ENCODE measurements at places on chromosomes 5 and 9.

- DNase-seq = no peak
Measured at GRCh38 chr5:122790354-122791103, 15.6 kb downstream of the SNX2 start.

GRCh38 chr9:135516132-135516860, 4.9 kb upstream of the LCN1 start:
- no peak for DNase-seq

DNA sequence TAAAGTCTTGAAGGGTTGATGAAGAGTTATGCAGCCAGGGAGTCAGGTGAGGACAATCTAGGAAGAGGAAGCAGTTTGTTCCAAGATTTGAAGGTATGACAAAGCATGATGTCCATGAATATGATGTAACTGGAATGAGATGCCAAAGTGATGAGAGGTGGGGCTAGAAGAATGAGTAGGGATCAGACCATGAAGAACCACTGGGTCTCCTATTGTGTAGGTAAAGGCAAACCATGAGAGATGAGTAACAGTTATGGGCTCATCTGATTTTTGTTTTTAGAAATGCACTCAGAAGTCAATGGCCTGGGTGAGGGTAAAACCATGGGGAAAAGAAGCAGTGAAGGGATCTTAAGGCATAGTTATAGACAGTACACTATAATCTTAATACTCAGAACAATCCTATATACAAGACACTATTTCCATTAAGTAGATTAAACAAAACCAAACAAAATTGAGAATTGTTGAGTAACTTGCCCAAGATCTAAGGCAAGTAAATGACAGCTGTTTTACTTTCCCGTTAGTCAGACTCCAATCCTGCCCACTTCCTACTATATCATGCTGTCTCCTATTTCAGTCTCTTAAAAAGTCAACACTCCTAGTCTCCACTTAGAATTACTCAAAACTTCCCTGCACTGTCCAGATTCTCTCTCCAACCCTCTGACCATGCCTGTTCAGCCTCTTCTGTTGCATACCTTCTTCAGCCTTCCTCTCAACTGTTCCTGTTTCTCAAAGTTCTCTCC, 393.8 kb upstream of the MEF2C start:
- DNase-seq = no peak

GRCh38 chr5:56160723-56161438, 72.2 kb downstream of the ANKRD55 start:
- no peak for DNase-seq

DNA sequence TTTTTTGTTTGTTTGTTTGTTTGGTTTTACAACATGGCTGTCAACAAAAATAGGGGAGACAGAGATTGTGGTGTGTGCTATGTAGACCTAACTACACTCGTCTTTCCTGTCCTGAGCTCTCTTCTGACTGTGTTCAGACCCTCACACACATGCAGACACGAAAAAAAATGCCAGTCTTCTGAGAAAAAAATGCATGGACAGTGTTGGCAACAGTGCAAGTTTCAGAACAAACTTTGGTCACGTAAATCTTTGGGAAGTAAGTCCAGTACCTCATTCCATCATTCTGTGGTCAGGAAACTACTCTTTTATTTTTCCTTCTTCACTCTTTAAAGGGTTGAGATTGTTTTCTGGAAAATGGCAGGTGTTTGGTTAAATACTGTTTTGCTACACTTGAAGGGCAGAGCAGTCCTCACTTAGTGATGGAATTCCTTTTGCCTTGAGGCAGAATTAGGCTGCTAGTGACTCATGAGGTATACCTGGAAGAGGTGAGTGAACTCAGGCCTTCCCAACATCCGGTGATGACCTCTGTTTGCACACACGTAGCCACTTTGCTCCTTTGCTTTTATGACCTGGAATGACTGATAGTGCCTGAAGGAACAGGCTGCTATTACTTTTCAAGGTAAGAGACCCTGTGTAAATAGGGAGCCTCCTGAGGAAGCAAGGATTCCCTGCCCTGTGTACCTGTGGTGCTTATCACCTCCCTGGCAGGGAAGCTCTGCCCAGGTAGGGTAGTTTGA, 81.6 kb upstream of the TNFAIP8 start:
- DNase-seq = no peak

DNA sequence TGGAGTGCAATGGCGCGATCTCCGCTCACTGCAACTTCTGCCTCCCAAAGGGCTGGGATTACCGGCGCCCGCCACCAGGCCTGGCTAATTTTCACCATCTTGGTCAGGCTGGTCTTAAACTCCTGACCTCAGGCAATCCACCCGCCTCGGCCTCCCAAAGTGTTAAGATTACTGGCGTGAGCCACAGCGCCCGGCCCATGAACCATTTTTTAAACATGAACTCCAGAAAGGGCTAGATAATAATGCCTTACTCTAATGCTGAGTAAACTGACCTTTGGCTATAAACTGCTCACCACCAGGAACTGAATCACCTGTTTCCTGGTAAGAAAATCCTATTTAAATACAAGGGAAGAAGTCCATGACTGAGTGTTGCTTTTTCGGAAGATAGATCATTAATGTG, 23.2 kb upstream of the DAB2 start:
- no peak for DNase-seq

DNA sequence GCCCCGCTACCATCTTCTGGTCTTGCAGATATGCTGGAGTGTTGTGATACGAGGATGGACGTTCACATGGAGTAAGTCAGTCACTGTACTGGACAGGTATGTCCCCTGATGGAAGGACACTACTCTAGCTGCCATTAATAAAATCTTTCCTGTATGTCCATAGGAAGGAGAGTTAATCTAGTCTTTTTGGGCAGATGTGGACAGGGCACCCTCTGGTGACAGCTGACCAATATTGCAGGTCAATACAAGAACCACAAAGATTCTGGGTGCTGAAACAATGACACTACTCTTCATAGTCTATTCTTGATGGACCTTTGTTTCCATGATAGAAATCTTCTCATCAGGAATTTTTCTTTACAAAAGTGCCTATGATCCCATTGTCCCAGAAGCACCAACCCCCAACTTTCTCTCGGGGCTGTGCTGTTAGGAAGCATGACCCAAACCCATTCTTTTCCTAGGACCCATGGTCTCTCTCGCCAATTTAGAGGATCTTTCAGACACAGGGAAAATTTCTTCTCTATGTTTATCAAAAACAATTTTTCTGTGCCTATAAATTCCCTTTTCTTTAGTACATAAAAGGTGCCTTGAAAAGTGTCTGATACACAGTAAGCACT, 376.9 kb downstream of the DTWD2 start:
- peak; percentile 70 for DNase-seq

DNA sequence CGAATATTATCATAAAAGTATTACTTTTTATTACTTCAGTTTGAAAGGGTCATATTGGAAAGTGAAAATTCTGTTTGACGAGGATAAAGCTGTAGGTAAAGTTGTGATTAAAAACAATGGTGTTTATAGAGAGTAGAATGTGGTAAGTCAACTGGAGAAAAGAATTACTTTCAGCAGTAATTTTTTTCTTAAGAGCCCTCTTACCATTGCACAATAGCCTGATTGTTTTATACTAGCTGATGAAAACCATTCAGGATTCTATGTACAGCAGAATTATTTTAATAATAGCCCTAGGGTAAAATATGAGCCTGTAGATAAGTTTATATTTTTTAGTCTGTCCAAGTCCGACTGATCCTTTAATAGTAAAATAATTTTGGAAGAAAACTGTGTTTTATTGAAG, 16.6 kb downstream of the CDC42SE2 start:
- no peak for DNase-seq

- DNase-seq = no peak
Measured at GRCh38 chr9:14179449-14179848, 134.5 kb downstream of the NFIB start.

GRCh38 chr9:108074900-108075299, 585.3 kb upstream of the KLF4 start:
- no peak for DNase-seq

DNA sequence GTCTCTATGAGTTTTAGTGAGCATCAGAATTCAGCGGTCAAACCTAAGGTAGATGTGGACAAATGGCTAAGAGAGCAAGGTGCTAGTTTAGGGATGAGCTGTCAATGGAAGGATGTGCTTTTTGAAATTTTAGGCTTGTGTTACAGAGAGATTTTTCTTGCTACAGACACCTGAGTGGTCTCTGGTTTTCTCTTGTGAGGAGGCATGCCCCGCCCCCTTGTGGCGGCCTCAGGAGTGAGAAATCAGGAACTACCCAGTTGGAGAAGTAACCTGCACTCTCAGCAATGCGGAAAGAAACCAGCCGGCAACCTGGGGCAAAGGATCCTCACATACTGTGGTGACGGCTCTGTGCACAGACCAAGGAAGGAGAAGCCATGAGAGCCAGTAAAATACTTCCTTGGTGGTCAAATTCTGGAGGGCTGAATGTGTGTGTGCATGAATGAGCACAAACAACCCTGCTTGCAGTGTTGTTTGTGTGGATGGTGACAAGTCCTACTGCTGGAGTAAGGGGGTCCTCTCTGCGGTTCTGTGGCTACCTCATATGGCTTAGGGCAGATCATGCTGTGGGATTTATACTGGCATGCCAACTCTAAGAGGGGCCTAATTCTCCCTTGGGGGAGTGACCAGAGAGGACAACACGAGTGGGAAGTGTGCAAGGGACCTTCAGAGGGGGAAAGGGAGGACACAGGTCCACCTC, 16.7 kb upstream of the HSD17B4 start:
- DNase-seq = peak; percentile 63

DNA sequence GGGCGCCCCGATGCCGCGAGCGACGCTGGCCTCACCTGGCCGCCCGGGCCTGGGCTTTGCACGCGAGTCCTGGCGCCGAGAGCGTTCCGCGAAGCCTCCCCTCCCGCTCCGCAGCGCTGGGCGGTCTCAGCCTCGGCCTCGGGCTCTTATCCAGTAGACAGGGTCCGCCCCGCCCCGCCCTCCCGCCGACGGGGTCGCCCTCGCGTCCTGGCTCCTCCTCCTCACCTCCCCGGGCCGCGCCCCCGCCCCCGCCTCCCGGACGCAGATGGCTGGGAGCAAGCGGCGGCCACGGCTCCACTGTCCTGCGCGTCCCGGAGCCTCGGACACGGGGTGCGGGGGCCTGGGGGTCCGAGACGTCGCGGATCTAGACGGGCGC, at the start of gene SLC6A3:
Gene SLC6A3 (minus strand): TSS at position 128 of the 376 bp plus-strand sequence. CDS start 2,243 bp downstream, outside the sequence.
- peak; percentile 93 for DNase-seq

DNA sequence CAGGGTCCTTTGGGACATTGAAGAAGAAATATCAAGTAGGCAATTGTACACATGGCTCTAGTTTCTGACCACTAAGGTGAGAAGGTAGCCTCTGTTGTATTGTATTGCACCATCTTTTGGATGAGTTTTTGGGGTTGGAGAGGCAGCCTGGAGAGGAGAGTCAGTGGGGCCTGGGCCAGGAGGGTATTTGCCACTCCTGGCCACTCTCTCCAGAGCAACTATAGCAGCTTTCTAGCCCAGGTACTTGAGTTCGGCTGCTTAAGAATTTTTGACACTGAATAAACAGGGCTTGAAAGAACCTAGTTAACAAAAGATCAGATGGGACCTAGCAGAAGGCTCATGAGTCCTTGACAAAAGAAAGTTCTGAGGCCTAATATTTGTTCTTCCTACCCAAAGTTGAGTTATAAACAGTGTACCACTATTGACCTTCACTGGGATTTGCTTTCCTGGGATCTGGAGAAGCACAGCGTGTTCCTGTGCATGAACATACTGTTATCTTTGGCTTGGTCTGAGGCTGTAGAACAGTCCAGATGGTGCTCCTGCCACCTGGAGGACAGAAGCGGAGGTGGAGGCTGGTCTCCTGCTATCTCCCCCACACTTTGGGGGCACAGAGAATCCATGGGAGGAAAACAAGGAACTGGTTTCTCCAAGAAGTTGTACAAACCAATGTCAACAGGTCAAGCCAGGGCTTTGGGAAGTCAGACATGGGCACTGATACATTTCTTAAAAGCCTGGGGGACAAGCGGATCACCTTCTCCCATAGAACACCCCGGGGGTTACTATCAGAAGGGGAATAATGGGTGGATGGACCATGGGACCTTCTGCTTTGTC, 110.4 kb upstream of the LIFR start:
- DNase-seq = no peak

- peak; percentile 55 for DNase-seq
Measured at GRCh38 chr9:97501177-97501971, at the start of gene TMOD1. TMOD1 (plus strand) TSS chr9:97501666; CDS start chr9:97524189, 22,523 bp downstream.

DNA sequence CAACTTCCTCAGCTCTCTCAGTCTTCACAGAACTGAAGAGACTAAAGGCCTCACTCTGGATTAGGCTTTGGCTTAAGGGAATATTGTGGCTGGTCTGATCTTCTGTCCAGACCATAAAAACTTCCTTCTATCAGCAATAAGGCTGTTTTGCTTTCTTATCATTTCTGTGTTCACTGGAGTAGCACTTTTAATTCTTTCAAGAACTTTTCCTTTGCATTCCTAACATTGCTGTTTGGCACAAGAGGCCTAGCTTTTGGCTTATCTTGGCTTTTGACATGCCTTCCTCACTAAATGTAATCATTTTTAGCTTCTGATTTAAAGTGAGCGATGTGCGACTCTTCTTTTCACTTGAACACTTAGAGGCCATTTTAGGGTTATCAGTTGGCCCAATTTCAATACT, 88.7 kb upstream of the ACOT12 start:
- DNase-seq = no peak

DNA sequence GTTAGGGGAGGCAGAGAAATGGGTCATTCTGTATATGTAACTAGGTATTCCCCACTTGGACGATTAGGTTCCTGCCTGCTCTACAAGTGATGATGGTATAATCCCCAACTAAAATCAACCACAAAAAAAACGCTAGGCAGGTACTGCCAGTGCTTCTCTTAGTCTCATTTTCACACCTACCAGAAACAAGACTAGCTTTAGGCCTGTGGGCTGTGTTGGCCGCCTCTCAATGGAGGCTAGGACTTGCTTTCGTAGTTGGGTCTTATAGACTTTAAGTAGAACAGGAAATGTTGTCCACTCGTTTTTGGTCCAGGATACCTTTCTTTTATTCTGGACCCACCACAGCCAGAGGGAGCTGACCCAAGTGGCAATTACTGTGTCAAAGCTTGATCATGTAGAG, 111.8 kb downstream of the UNC13B start:
- DNase-seq = no peak

- DNase-seq = no peak
Measured at GRCh38 chr5:169417676-169418075, 116.7 kb upstream of the SLIT3 start.

- DNase-seq = no peak
Measured at GRCh38 chr9:81621118-81621517, 68.2 kb downstream of the TLE1 start.
